ENCODE measurements at places on chromosomes 2 and 18.

GRCh38 chr2:75480971-75481836 is 79.5 kb downstream of the EVA1A start:
- no peak for DNase-seq

DNA sequence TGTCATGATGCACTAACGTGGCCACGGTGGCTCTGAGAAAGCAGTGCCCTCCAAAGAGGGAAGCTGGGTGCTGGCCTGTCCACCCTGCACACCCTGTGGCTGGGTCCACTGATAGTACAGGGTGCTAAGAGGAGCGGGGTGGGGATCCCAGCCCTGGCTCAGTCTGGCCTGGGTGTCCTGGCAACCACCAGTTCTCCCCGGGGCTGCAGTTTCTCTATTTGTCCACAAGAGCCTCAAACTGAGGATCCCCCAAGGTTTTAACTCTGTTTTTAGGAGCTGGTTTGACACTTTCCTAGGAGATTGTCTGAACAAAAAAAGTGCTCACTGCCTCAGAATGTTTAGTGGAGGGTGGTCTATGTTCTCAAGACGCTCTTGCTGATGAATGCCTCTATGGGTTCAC is 29.0 kb downstream of the EDAR start:
- no peak for DNase-seq

DNA sequence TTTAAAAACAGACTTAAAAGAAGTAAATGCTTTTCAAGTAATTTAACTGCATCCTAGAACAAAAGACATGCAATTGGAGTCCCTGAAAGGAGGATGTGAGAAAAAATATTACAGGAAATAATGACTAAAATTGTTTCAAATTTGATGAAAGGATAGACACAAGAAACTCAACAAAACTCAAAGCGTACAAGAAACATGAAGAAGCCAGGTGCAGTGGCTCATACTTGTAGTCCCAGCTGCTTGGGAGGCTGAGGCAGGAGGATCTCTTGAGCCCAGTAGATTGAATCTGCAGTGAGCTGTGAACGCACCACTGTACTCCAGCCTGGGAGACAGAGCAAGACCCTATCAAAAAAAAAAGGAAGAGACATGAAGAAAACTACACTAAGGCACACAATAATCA is 118.1 kb upstream of the SLC39A10 start:
- no peak for DNase-seq

DNA sequence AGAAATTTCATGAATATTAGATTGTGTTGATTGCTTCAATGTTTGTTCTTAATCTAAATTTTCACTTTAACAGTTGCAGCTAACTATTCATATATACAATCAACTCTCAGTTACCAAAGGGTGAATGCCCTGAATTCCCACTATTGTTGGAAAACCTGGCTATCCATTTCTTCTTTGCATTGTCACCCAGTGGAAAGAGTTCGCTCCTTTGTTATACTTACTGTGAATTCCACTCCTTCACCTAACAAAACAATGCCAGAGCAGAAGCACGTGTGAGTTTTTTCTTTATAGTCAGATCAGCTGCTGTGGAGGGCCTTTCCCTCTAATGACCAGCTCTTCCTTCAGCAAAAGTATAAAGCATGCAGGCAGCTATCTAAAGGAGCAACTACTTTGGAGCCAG is 409.2 kb upstream of the NRP2 start:
- DNase-seq, result no peak

DNA sequence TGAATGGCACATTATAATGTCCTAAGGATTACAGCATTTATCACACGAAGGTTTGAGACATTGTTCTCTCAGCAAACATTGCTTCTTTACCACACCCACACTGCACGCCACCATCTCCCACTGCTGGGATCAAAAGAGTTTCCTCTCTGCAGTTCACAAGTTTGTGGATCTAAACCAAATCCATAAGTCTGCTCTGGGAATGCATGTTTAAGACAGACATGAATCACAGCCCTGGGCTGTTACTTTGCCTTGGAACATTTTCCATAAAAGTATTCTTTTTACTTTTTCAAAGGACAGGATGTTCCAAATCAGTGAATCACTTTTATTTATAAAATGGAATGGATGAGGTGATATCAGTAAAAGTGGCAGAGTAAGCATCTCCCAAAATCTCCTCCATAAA is 36.1 kb downstream of the STPG4 start:
- no peak for DNase-seq

DNA sequence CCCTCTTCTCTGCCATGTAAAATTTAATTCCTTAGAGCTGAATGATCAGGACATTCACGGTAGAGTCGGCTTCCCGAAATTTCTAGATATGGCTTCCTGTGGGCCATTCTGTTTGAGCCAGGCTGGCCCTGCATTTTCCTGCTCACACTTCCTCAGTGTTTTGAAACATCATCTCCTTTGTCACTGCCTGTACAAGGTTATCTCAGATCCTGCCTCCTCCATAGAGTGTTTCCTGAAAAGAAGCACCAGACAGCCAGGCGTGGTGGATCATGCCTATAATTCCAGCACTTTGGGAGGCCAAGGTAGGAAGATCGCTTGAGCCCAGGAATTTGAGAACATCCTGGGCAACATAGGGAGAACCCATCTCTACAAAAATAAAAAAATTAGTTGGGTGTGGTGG is 43.6 kb downstream of the GRHL1 start:
- no peak for DNase-seq

- DNase-seq, result no peak
Measured at GRCh38 chr2:72271276-72271614, 123.6 kb upstream of the CYP26B1 start.

DNA sequence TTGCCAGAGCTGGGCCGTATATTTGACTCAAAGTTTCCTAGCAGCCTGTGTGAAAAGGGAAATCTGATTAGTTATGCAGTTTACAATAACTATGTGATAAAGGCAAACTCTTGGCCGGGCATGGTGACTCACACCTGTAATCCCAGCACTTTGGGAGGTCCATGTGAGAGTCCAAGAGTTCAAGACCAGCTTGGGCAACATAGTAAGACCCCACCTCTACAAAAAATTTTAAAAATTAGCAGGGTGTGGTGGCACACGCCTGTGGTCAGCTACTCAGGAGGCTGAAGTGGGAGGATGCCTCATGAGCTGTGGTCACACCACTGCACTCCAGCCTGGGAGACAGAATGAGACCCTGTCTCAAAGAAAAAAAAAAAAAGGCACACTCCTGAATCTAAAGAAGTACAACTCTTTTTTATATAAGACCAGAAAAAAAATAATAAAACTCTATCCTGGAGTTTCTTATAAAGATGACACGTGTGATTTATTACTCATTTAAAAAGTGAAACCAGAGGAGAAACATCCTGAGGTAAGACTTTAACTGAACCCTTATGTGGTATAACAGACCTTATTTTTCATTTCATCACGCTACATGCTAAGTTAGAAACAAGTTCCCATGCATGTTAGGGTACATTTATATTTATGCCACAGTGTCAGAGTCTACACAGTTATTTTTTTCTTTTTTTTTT is 32.6 kb upstream of the KCMF1 start:
- no peak for DNase-seq

DNA sequence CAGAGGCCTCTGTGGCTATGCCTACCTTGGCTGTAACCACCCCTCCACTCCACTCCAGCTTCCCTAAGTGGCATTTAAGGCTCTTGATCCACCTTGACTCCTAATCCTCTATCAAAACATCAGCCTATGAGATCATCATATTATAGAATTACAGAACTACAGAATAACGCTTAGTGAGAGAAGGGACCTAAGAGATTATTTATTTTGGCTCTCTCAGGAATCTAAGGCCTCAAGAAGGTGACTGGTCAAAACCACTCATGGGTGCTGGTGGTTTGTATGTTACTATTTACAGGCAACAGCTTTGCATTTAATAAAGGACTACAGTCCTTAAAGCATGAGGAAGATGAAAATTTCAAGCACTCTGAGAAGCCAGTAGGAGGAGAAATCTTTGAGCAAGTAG is 118.8 kb downstream of the FSHR start:
- no peak for DNase-seq

DNA sequence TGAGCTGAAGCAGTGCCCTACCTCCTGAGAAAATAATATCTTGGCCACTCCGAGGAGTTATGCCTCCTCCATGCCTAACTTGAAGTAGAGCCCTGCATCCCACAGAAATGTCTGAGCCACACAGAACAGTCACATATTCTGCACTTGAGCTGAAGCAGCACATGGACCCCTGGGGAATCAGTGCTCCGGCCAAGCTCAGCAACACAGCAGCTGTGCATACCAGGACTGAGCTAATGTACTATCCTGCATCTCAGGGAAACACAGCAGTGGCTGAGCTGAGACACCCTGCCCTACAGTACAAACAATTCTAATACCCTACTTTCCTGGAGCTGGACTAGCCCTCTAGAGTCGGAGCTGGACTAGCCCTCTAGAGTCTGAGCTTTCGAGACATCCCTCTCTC is 166.9 kb downstream of the ZNF516 start:
- no peak for DNase-seq

DNA sequence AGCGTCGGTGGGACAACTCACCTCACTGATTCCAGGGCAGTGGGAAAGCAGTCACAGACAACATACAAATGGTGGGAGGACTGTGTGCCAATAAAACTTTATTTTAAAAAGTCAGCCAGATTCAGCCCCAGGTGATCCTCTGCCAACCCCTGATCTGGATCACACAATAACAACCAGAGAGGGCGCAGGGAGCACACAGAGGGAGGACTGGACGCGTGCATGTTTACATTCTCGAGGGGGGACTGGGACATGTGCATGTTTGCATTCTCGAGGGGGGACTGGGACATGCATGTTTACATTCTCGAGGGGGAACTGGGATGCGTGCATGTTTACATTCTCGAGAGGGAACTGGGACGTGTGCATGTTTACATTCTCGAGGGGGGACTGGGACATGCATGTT is 209.5 kb downstream of the NDUFA10 start:
- DNase-seq, result no peak

Measured in thoracic aorta (tissue), 2 donors.